ENCODE measurements at places on chromosomes 12 and 14. TPM values are rescaled to one million over a fixed set of nuclear protein-coding genes. Genes with fewer than 3 reads are reported as not detected.

GRCh38 chr12:27462851-27463250, 16.3 kb downstream of the SMCO2 start:
- no peak for DNase-seq

The LIN52 gene
- 6.8 TPM for total RNA-seq

The EPYC gene
- total RNA-seq: not detected

The MSI1 gene
- not detected for total RNA-seq

DNA sequence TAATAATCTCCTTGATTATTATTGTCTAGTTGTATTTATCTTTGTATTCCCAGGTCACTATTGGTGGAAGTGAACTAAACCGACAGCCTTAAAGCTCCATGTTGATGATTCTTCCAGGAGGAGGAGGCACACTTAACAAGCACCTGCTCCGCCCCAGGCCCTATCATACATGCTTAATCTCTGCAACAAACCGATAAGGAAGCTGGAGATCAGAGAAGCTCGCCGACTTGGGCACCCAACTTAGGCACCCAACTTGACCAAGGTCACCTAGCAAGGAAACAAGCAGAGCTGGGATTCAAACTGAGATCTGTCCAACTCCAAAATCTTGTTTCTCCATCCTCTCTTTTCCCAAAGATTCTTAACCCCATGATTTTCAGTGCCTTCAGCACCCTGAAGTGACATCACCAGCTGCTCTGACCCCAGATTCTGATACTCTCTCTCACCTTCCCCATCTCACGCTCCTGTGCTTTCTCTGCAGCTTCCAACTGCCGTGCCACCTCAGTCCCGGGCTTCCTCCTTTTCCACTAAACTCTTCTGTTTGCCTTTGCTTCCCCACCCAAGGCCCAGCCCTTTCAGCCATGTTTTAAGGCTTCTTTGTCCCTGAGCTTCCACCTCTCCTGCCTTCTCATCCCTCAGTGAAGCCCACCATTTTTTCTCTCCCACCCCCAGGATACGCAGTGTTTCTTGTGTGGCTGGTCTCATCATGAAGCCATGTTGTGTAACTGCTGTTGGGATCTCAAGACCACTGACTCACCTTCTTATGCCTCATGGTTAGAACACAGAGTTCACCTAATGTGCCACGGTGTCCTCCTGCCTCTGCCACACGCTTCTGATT, 6.6 kb upstream of the KRT18 start:
- no peak for DNase-seq

Data from CD4-positive, alpha-beta T cell (primary cell).